Stimulated activated naive CD4-positive, alpha-beta T cell (primary cell): ENCODE measurements at places on chromosomes 12 and 14.

DNA sequence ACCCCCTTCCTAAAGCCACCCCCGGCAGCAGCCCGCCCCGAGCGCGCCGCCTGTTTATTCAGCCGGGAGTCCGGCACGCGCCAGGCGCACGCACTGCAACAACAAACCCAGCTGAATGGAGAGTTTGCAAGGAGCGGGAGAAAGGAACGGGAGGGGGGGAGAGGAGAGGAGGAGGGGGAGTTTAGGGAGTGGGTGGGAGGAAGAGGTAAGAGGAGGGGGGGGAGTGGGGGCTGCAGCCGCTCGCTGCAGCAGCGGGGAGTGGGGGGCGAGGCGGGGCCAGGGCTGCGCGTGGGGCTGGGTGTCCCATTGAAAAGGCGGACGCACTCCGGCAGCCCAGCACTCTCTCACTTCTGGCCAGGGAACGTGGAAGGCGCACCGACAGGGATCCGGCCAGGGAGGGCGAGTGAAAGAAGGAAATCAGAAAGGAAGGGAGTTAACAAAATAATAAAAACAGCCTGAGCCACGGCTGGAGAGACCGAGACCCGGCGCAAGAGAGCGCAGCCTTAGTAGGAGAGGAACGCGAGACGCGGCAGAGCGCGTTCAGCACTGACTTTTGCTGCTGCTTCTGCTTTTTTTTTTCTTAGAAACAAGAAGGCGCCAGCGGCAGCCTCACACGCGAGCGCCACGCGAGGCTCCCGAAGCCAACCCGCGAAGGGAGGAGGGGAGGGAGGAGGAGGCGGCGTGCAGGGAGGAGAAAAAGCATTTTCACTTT is at the start of gene ASCL1:
Gene ASCL1 (plus strand): TSS at position 336 of the 712 bp plus-strand sequence. CDS start 571 bp downstream, outside the sequence.
- no peak for DNase-seq

GRCh38 chr14:50013198-50013918 is 103.0 kb downstream of the VCPKMT start:
- no peak for DNase-seq

GRCh38 chr12:122854554-122854953 is 19.3 kb downstream of the HIP1R start:
- DNase-seq: no peak

DNA sequence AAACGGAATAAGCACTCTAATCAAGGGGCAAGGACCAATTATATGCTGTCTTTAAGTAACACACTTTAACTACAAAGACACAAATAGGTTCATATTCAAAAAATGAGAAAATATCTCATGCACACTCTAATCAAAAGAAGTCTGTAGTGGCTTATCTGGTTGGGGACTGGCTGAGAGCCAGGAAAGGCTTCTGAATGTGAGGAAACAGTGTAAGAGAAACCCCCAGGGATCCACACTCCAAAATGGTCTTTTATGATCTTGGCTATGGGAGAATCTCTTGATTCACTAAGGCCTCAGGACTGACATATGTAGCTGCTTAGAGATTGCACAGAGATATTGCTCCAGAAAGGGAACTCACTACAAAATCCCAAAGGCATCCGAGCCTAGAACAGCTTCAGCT is 10.3 kb downstream of the CTSG start:
- DNase-seq: no peak

- DNase-seq: no peak
Measured at GRCh38 chr14:105087308-105087962, 22.2 kb upstream of the GPR132 start.

GRCh38 chr12:14858513-14858912 is 15.2 kb upstream of the ART4 start:
- no peak for DNase-seq

- DNase-seq: no peak
Measured at GRCh38 chr12:52440821-52441319, 6.7 kb upstream of the KRT75 start.

- DNase-seq: no peak
Measured at GRCh38 chr14:90024910-90025309, 36.9 kb upstream of the KCNK13 start.
